ENCODE measurements at places on chromosomes 6 and 20. TPM values are rescaled to one million over a fixed set of nuclear protein-coding genes. Genes with fewer than 3 reads are reported as not detected.

DNA sequence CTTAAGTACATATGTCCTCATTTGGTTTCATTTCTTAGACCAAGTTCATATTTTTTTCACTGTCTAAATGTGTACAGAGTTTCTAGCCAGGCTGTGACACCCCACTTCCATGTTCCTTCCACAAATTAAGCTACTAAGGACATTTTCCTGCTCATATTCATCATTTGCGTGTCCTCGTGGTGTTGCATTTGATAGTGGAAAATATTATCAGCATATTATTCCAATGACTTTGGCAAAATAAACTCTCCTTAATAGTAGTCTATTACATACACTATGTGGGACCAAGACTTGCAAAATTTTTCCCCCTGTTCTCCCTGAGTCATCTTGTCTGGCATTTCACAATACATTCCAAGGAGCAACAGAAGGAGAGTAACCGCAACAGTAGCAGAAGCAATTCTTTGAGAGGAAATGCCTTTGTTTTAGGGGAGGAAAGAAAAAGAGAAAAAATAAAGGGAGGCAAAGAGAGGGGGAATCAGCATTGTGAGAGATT is 599.2 kb downstream of the COL12A1 start:
- H3K27me3 ChIP-seq = no peaks in the 10 kb centered on the region
- H3K4me3 ChIP-seq = no peak overlapping the region
- no peak for DNase-seq
- no peak overlapping the region for H3K27ac ChIP-seq

- H3K27me3 ChIP-seq = no peaks in the 10 kb centered on the region
- DNase-seq = peak; percentile 12
- H3K36me3 ChIP-seq = peaks cover 40% of the 10 kb centered on the region
These were observed 6.6 kb upstream of the ACAT2 start for GRCh38 chr6:159754959-159755914.

- no peaks in the 10 kb centered on the region for H3K4me1 ChIP-seq
- no peak for DNase-seq
- H3K27me3 ChIP-seq = no peaks in the 10 kb centered on the region
- no peak overlapping the region for H3K27ac ChIP-seq
- H3K36me3 ChIP-seq = no peaks in the 10 kb centered on the region
These were observed 259.6 kb downstream of the BCKDHB start for GRCh38 chr6:80366051-80366450.

DNA sequence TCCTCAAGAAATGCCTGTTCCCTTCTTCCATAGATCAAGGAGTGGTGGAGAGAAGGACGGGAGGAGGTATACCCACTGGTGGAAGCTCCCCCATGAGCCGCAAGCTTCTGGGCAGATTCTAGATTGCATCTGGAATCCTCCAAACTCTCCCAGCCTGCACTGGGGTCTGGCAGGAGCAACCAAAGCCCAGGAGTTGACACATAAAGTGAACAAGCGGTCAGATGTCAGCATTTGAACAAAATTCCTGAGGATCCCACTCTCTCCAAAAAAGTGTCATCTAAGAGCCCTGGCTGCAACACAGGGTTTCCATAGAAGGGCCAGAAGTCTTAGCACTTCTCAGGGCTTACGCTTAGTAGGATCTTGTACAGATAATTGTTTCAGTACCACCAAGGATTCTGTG is 88.2 kb downstream of the KCNB1 start:
- no peak overlapping the region for H3K4me3 ChIP-seq
- DNase-seq = peak; percentile 48
- no peaks in the 10 kb centered on the region for H3K36me3 ChIP-seq
- H3K27ac ChIP-seq = peak overlapping the region; percentile 86
- peaks cover 7% of the 10 kb centered on the region for H3K4me1 ChIP-seq

DNA sequence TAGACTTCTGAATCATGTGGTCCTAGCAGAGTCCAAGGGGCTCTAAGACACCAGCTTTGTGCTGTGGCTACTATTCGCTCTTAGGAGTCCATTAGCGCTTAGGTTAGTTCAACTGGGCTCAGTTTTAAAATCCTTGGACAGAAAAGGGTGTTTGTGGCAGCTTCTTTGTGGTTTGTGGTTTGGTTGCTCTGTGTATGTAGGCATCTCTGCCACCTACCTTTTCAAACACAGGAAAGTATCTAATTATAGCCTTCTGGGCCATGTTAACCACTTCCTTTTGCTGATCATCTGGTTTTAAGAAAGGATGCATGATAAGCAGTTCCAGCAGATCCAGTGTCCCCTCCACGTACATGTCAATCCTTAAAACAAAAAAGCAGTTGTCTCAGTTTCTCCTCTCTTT is 10.8 kb downstream of the GSTA4 start:
- no peak for DNase-seq
- no peaks in the 10 kb centered on the region for H3K27me3 ChIP-seq
- no peak overlapping the region for H3K27ac ChIP-seq
- H3K4me3 ChIP-seq = no peak overlapping the region

DNA sequence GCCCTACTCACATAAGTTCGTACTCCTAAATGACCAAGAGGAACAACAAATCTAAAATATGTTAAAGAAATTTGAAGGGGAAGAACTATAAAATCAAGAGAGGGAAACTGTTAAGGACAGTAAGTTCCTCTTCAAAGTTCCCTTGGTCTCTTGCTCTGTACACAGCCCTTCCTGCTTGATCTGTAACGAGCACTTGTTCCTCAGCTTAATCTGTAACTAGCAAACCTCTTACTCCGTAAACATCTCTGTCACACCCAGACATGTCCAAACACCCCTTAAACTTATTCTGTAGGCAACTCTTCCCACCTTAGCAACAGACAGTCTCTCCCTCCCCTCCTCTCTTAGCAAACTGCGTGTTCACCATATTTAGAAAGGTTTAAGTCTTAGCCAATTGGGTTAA is 29.9 kb downstream of the PLN start:
- H3K27ac ChIP-seq = no peak overlapping the region
- H3K4me1 ChIP-seq = peaks cover 21% of the 10 kb centered on the region
- DNase-seq = no peak
- H3K36me3 ChIP-seq = peaks cover 5% of the 10 kb centered on the region
- H3K27me3 ChIP-seq = no peaks in the 10 kb centered on the region

NKAPL gene
- 2.2 TPM for polyA plus RNA-seq

HSPA12B gene
- 3.7 TPM for polyA plus RNA-seq
